ENCODE measurements at places on chromosomes 6 and 20.

DNA sequence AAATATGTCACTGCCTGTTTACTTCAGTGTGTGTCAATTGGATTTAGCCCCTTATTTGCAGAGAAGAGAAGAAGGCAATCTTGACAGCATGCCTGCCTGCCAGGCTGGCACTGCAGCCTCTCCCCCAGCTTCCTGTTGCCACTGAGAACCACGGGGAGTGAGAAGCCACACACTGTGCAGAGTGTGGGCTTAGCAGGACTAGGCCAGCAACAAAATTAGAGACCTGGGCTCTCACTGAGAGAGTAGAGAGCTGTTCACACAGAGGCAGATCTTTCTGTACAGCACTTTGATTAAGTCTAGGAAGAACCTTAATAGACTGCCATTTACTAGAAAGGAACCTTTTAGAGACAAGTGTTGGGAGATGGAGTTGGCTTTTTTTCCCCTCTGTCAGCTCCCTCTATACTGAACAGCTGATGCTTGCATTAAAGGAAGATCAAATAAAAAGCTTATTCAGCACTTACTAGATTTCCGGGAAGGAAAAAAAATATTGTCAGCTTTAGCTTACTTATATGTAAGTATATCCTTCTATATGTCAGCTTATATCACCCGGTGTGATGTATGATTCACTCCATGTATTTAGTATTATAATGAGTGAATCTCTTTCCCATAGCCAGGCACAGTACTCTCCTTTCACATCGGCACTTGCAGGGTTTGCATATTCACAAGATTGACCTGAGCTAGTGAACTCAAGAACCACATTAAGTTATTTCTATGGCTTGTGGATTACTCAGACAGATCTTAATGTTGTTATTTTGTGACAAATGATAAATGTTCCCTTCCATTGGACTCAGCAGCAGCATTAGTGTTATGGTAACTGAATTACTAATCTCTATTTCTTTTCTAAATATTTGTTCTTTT lies 851.0 kb upstream of the EPHA7 start:
- DNase-seq, result no peak

DNA sequence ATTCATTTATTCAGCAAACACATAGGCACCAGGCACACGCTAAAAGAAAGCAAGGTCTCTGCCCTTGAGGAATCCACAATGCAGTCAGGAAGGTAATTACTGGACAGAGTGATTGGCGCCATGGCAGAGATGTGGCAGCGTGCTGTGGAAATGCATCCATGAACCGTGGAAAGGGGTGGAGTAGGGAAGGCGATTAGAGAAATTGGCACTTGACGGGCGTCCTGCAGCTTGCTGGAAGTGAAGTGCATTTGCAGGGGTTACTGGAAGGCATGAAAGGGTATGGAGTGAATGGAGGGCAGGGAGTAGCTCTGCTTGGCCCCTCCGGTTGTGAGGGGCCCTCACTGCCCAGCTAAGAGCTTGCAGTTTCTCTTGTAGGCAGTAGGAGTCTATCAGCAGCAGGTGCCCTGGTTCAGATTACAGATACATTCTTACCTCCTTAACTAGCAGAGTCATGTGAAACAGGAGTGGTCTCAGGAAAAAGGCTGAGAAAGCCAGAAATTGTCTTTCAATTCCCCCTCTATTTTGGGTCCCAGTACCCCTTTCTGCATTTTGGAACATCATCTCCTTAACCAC lies 122.5 kb upstream of the TIAM2 start:
- DNase-seq, result no peak

DNA sequence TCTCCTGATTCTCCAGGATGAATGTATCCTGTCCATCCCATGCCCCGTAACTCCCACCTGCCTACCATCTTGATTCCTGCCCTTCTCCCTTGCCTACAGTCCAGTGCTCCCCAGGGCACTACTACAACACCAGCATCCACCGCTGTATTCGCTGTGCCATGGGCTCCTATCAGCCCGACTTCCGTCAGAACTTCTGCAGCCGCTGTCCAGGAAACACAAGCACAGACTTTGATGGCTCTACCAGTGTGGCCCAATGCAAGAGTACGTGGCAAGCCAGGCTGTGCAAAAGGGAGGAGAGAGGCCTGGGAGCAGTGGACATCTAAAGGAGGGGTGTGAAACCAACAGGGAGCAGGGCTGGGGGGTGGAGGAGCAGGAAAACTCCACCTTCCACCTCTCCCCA lies 15.0 kb upstream of the ZNF76 start:
- DNase-seq, result no peak

- DNase-seq, result no peak
Measured at GRCh38 chr6:49269190-49269589, 193.9 kb downstream of the MMUT start.

DNA sequence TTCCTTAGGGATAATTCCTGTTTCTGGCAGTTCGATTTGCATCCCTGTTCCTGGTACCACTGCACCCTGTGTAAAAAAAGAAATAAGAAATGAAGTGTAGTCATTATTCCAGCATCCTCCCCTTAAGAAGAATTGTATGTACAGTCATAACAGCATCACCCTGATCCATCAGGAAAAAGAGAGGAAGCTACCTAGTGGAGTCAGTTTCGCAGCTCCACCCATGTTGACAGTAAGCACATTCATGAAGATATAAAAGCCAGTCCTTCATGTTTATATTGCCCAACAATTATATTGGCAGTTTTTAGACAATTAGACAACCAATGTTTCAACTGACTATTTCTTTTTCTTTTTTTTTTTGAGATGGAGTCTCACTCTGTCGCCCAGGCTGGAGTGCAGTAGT lies 21.2 kb upstream of the HLA-G start:
- no peak for DNase-seq

GRCh38 chr20:49569411-49570115 lies 1.6 kb upstream of the PTGIS start:
- DNase-seq, result no peak

DNA sequence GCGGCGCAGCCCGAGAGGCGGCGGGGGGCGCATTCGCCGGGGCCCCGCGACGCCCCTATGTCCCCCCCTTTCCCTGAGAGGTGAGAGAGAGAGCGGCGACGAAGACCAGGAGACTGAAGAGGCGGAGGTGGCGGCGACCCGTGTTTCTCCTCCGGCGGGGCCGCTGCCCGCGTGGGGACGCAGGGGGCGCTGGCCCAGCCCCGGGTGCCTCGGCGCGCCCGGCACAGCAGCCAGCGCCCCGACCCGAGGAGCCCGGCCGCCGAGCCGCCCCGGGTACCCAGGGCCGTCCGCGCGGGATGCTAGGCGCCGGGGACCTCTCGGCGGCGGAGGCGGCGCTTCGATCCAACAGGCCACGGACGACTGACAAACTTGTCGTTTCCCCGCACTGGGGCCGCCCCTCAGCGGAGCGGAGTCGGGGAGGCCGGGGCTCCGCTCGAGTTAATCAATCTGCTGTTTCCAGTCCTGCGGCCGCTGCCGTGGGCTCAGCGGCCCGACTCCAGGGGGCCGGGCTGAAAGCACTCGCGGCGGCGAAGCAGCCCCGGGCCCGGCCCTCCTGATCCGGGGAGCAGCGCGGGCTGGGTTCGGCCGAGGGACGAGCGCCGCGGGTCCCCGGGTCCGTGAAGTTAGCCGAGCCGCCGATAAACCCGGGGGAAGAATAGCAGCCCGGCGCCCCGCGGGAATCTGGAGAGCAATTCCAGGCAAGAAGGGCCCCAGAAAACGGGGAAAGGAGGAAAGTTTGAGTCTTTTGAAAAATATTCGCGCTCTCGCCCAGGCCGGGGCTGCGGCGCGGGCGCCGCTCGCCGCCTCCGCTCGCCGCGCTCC lies 631 bp downstream of the MDGA1 start:
- DNase-seq, result no peak

DNA sequence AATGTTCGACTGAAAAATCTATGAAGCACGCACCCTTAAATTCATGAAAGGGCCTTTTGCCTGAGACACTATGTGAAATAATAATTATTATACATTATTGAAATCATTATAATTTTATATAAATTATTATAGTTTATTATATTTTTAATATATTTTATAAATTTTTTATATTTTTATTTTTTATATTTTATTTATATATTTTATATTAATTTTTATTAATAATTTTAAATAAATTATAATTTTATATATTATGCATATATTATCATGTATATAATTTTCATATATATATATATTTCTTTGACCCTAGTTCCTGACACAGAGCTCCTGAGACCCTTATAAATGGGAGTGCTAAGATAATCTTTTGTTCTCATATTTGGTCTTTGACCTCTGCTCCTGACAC lies 13.5 kb downstream of the NCR2 start:
- no peak for DNase-seq

- no peak for DNase-seq
Measured at GRCh38 chr6:36873612-36874442, 776 bp downstream of the PPIL1 start.

GRCh38 chr6:115415378-115415777 lies 645.3 kb downstream of the FRK start:
- DNase-seq, result no peak

DNA sequence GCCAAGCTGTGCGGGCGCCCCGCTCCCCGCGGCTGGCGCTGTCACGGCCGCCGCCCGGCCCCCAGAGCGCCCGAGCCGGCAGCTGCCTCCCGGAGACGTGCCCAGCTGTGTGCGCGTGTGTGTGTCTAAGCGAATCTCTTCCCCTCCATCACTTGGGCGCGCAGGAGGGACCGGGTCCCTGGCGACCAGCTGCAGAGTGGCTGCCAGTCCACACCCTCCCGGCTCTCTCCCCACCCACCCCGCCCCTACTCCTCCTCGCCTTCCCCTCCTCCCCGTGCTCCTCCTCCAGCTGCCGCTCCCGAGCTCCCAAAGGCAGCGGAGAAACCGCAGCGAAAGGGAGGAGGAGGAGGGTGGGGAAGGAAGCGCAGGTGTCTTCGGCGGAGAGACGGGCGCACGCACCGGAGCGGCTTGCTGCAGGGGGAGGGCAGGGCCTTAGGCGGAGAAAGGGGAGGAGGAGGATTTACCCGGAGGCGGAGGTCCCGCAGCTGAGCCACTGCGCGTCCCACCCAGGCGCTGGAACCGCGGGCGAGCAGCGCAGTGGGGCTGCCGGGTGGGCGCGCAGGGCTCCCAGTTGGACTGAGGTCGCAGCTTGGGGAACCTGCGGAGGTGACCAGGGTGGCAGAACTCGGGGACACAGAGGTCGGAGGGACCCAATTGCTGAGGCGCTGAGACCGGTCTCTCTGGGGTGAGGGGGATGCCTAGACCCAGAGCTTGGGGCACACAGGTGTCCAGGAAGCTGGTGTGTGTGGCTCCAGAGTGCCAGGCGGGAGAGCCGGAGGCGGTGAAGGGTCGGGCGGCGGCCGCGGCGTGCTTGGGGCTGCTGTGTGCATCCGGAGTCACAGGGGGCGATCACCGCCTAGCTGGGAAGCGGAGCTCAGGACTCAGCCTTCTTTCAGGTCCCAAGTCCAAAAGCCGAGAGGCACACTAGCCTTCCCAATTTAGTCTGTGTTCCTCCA lies at the start of gene HS3ST5:
Gene HS3ST5 (minus strand): TSS at position 198 of the 956 bp plus-strand sequence. CDS start 280,178 bp downstream, outside the sequence.
- DNase-seq, result no peak

DNA sequence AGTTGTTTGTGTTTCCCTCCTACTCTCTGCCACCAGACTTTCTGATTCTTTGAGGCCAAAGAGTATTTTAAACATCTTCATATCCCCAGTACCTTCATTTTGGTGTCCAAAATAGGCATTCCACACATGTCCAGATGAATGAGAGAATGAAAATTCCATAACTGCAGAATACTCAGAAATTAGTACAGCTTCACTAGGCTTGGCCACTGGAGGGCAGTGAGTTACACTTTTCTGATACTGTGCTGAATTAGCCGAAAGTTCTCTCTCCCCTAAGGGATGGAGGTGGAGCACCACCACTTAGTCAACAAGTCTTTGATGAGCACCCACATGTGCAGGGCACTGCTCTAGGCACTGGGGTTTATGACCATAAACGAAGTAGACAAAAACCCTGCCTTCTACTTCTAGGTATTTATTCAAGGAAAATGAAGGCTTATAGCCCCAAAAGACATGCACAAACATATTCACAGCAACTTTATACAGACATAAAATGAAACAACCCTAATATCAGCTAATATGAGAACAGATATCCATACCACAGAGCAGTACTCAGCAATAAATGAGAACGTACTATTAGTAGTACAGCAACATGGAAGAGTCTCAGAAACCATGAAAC lies 46.1 kb upstream of the TMEM217 start:
- DNase-seq, result no peak

- no peak for DNase-seq
Measured at GRCh38 chr20:1075616-1076015, 42.8 kb upstream of the PSMF1 start.

DNA sequence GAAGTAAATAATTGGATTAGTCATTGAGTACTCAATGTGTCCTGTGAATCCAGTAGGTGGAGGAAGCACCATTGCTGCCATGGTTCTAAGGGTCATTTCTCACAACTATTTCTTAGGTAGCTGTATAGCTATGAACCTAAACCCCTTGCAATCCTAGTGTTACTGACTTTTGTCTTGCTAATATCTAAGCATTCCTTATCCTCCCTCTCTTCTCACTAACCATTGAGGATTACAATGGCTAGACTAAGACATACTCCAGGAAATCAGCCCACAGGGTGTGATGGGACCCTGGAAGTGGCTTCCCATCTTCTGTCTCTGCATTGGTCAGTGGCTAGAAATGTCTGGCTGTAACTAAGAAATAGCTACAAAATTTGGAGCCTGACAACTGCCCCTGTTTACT lies 27.3 kb upstream of the FOXA2 start:
- no peak for DNase-seq

DNA sequence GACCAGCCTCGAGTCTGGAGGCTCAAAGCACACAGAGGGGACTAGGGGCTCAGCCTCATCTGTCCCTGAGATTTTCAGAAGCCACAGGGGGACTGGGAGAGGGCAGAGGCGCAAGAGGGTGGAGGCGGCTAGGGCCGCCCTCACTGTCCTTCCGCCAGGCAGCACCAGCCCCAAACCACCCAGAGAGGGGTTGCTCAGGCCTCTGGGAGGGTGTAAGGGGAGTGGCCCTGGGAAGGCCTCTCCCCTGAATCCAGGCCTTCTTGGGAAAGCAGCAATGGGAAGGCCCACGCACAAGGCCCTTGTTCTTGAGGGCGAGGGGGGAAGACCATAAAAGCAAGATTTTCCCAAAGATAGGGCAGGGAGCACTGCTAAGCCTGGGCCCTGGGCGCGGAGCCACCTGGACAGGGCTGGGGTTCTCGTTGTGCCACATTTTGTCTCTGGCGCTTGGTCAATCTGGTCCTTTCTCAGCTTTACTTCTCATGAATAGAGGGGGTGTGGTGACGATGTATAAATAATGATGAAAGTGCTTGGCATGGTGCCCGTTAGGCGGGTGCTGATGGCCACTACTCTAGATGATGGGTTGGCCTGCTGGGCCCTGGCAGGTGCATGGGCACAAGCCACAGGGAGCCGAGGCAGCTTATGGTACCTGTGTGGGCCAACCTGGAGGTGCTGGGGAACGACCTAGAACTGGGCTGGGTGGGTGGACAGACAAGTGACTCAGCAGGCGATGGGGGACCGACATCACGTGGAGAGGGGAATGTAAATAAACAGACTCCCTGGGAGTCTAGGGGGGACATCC lies 4.8 kb downstream of the SAMD10 start:
- no peak for DNase-seq

GRCh38 chr6:37017606-37018197 lies 12.2 kb downstream of the FGD2 start:
- DNase-seq, result no peak

Measured in right renal cortex interstitium (tissue), 3 donors.